ENCODE measurements at places on chromosomes 6 and 20. TPM values are rescaled to one million over a fixed set of nuclear protein-coding genes. Genes with fewer than 3 reads are reported as not detected.

- DNase-seq, result no peak
These were observed 39.5 kb downstream of the SLC22A1 start for GRCh38 chr6:160160929-160161646.

FOXQ1 gene
- polyA plus RNA-seq, result not detected

SOX18 gene
- not detected for polyA plus RNA-seq

OR2J3 gene
- not detected for polyA plus RNA-seq

GRCh38 chr20:62723768-62724450, 15.3 kb downstream of the NTSR1 start:
- DNase-seq, result no peak

GRCh38 chr6:33993091-33993490, 152.8 kb downstream of the GRM4 start:
- no peak for DNase-seq

GRCh38 chr20:10476319-10476724, 41.2 kb downstream of the SLX4IP start:
- no peak for DNase-seq

DNA sequence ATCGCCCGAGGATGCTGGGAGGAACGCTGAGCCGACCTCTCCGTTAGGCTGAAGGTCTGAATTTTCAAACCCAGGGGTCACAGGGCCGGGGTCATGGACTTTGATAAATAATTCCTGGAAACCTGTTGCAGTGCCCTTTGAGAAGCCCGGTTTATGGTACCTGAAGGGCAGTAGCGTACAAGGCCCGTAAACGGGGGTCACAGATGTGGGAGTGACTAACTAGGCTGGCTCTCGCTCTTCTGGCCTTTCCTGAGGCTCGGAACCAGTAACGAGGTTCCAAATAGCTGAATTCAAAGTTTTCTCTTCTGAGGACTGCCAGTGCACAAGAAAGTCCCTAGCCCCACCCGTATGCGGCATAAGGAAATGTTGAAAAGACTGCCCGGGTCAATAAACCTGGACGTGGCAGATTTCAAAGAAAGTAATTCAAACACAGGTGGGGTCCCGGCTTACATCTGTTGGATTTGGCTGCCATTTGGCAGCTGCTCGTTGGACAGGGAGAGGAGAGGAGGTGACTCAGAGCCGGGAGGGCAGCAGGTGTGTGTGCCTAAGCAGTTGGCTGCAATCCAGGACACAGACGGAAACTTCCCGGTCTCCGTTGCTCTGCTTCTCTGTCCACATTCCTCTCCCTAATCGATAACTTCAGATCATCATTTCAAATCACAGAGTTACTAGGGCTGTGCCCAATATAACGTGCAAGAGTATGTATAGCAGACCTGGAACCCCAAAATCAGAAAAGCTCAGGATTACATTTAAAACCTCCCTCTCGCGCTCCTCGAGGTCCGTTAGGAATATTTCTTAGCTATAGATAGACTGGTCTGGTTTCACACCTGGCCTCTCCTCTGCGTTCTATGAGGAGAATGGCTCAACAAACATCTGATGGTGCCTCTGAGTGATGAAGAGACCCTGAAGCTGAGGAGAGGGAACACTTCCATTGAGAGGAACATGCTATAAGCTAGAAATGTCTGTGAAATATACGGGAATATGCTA, 765 bp upstream of the GMDS start:
- peak; percentile 3 for DNase-seq

SOBP gene
- not detected for polyA plus RNA-seq

DNA sequence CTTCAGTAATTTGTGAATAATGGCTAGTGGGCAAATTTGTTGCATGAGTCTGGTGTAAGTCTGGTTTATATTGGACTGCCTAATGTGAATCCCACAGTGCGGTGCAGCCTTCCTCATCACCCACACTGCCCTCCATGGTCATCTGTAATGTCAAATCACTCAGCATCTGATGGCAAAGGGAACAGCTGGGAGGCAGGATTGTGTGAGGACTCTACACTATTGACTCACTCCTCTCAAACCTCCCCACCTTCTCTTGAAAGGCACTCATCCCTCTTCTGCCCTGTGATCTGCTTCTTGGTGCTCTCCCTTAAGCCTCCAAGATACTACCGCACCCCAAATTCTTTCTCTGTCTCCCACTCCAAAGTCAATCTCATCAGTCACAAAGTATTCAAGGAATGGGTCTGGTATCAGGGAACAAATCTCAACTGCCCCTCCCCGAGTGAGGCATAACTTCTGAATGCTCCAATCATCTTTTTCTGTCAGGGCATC, 146.0 kb upstream of the BEND6 start:
- no peak for DNase-seq

DNA sequence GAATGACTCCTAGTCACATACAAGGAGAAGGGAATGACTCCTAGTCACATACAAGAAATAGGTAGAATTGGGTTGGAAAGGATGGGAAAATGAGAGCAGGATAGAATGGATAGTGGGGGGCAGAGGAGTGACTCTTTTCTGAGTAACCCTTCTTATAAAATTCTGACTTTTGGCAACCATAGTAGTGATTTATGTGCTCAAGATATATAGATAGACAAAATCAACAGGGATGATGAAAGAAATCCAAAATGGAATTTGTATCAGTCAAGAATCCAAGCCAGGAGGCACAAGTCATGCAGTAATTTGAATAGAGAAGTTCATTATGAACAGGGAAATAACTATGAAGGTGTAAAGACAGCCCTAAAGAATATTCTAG, 41.7 kb downstream of the ADAT2 start:
- no peak for DNase-seq

SYNDIG1 gene
- polyA plus RNA-seq, result not detected

BRD2 gene
- 33.4 TPM for polyA plus RNA-seq

YIPF3 gene
- polyA plus RNA-seq, result 74.5 TPM
